H9 (cell line): ENCODE measurements at places on chromosomes 7 and 10.
A peak's percentile ranks its signal among the peaks of the same experiment; 100 is the strongest.

DNA sequence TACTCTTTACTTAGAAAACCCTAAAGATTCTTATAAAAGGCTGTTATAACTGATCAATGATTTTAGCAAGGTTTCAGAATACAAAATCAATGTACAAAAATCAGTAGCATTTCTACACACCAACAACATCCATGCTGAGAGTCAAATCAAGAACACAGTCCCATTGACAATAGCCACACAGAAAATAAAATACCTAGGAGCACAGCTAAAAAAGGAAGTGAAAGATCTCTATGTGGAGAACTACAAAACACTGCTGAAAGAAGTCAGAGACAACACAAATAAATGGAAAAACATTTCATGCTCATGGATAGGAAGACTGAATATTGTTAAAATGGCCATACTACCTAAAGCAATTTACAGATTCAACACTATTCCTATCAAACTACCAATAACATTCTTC is 427.0 kb downstream of the KCNMA1 start:
- no peak for DNase-seq

GRCh38 chr10:47053081-47053798 is 142.0 kb downstream of the PTPN20 start:
- peak; percentile 18 for DNase-seq

DNA sequence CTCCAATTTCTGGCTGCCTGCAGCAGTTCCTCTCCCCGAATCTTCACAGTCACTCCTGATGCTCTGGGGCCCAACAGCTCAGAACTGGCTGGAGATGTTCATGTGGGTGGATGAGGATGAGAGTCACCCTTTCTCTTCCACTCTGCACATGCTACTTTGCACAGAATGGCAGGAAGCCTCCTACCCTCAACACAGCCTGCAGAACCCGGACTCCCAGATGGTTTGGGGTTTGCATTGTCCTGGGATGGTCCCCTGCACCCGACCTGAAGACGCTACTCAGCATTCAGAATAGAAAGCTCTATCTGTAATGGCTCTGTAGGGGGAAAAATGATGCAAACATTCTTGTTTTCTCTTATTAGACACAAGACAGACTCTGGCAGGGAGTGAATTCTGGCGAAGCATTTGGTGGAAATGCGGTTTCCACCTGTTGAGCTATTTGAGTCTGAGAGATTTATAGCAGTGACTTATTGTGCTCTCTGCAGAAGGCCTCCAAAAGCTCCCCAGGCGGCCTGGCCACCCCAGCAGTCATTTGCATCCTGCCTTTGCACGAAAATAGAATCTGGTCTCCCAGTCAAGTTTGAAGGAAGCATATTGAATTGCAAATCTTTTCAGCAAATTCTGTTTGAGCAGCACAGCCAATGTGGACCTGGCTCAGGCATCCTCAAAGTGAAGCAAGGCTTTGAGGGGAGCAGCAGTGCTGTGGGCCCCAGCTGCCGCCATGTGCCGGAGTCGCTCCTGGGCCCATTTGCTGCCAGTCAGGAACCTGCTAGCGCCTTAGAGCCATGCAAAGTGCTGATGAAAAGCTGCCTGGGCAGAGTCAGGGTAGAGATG is 309.3 kb downstream of the TCERG1L start:
- DNase-seq: peak; percentile 72

DNA sequence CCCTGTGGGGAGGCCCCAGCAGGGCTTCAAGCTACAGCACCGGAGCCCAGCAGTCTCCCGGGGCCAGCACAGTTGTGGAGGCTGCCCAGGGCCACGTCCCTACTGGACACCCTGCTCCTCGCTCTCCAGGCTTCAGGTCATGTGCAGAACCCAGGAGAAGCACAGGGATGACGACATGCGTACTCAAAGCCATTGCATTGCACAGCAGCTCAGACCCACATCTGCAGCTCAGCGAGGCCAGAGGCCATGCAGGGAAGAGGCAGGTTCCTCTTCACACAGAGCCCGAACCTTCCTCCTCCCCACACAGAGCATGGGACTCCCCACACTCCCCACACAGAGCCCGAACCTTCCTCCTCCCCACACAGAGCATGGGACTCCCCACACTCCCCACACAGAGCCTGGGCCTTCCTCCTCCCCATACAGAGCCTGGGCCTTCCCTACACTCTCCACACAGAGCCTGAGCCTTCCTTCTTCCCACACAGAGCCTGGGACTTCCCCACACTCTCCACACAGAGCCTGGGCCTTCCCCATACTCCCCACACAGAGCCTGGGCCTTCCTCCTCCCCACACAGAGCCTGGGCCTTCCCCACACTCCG is 12.3 kb downstream of the CFAP46 start:
- DNase-seq: no peak

DNA sequence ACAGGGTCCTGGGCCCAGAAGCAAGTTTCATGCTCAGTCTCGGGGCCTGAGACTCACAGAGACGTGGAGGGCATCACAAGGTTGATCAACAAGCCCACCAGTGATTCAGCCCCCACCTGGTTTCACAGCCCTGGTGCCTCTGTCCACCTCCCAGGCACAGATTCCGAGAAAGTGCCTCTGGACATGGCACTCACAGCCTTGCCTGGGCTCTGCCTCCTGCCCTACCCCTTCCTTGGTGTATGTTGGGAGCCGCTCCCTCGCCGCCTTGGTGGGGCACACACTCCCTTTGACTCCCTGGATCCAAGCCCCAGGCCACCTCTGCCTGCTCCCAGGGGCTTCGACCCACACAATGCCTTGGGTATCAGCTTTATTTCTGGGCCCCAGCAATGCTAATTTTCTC is 200.8 kb upstream of the PPP2R2D start:
- DNase-seq: no peak

DNA sequence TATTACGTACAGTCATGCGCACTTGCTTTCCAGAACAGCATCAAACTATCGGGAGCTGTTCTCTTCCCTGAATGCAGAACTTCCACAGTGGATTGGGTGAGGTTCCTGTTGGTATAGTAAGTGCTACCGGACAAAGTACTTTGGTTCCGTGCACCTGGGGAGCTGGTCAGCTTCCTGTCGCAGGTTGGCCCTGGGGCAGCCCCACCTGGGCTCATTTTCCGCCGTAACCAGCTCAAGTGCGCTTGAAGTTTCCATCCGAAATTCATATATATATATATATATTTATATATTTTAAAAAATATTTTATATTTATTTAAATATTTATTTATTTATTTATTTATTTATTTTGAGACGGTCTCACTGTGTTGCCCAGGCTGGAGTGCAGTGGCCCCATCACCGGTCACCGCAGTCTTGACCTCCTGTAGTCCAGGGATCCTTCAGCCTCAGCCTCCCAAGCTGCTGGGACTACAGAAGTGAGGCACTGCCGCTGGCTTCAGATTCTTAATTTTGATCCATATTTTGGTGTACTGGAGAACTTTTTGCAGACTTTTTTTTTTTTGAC is 6.5 kb downstream of the SCART1 start:
- DNase-seq: no peak

- DNase-seq: no peak
Measured at GRCh38 chr7:124989911-124990310, 60.3 kb upstream of the POT1 start.

DNA sequence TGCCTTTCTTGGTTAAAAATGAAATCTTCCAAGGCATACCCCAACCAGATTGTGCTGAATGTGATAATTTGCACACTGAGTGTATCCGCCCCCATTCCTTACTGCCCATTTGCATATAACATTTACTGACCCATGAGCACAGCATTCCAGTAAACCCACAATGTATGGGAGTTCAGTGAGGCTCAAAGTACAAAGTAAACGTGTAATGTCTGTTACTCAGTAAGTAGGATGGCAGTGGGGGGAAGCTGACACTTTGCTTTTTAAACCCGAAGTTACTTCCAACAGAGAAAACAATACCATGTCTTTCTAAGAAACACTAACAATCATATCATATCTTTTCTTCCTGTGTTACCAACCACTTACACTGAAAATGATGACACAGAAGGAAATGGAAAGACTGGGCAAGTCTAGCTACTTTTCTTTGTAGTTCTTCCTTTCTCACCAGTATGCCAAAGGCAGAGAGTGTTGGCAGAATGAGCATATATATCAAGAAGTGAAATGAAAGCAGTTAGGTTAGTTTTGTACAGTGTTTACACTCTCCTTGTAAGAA is 27.1 kb upstream of the SOSTDC1 start:
- no peak for DNase-seq
